ENCODE measurements at places on chromosomes 12 and 14.

GRCh38 chr12:31566547-31566946 is 24.4 kb downstream of the DENND5B start:
- DNase-seq = no peak

GRCh38 chr12:63151623-63152320 is 771 bp upstream of the AVPR1A start:
- DNase-seq = peak; percentile 49

- DNase-seq = no peak
Observed at GRCh38 chr14:72894323-72894622, 372 bp upstream of the DPF3 start.

- DNase-seq = no peak
Observed at GRCh38 chr14:86481104-86481503, 951.2 kb downstream of the FLRT2 start.

GRCh38 chr14:67820428-67820971 is 921 bp downstream of the RAD51B start:
- no peak for DNase-seq

DNA sequence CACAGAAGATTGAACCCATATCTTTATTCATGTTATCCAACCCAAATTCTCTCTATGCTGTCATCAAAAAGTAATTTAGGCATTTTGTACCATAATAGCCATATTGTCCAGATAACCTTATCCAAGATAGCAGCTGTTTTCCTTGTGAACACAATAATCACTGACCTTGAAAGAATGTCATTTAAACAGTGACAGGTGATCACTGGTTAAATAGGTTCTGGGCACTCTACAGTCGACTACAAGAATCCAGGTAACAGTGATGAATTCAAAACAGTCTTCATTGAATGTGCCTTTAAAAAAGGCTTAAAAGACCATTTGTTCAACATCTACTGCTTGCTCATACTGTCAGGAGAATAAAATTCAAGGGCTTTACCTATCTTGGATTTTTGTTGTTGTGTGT is 4.6 kb upstream of the SPX start:
- DNase-seq = no peak

DNA sequence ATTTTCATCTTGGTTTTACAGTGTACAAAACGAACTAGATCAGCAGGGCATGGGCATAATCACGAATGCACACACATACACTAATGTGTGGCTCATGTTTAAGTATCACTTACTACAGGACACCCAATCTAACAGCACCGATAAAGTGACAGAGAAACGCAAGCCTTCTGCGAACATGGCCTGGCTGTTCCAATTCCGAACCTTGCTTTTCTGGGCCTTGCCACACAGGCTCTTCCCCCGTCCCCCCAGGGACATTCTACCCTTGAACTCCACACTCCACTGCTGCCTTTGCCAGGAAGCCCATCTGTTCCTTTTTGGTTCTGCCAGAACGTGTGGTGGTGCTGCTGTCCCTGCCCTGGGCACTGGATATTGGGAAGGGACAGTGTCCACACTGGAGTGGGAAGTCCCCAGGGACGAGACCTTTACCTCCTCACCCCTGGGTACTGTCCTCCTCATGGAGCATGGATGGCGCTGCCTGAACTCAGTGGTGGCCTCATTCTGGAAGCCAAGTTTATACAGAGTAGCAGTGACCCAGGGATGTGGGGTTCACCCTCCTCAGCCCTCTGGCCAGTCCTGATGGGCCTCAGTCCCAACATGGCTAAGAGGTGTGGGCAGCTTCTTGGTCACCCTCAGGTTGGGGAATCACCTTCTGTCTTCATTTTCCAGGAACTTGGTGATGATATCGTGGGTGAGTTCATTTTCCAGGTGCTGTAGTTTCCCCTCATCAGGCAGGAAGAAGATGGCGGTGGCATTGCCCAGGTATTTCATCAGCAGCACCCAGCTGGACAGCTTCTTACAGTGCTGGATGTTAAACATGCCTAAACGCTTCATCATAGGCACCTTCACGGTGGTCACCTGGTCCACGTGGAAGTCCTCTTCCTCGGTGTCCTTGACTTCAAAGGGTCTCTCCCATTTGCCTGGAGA is 7.9 kb downstream of the SERPINA1 start:
- no peak for DNase-seq

DNA sequence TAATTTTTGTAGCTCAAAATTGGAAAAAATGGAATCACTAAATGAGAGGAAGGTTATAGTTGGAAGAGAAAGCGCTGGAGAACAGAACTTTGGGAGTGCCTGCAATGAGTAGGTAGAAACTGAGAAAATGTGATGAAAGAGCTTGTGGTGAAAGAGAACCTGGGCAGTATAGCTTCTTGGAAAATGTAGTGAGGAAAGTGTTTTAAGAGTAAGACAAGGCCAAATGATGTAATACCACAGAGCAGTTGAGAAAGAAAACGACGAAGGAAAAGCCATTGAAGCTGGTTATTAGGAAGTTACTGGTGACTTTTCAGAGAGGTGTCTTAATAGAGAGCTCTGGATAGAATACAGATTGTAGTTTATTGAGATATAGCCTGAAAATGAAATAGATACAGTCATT is 255.3 kb downstream of the AEBP2 start:
- no peak for DNase-seq

- no peak for DNase-seq
Observed at GRCh38 chr12:46702581-46703344, 123.0 kb downstream of the SLC38A4 start.
